Fibroblast of skin of abdomen (primary cell): ENCODE measurements at places on chromosomes 4 and X.

GRCh38 chr4:171676555-171677215, 136.5 kb upstream of the GALNTL6 start:
- no peak for DNase-seq

DNA sequence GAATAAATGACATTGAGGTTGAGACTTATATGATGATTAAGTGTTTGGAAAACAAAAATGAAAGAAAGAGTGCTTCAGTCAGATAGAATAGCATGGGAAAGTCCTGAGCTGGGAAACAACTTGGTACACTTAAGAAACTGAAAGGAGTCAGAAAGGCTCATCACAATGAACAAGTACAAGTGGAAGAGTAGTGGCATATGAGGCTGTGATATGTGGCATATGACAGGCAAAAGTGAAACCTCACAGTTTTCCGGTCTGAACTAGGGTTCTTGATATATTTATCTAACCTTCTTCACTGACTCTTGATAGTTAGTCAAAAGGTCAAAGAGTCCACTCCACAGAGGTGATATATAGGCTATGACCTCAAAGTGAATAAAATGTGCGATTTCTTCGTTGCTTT, 537.1 kb upstream of the CXorf51A start:
- DNase-seq = no peak

DNA sequence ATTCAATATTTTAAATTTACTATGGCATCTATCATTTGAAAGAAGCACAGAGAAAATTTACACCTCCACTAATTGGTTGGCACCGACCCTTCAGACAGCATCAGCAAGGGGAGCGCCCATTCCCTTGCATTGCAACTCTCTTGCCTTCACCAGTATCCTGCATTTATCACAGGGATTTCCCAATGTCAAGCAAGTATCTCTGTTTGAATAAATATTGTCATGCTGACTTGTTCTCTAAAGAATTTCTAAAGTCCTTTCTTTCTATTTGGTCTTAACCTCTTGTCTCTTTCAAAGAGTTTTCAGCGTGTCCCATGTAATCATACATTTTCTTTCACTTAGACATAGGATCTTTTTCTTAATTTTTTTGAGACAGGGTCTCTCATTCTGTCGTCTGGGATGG, 10.4 kb downstream of the DCTD start:
- no peak for DNase-seq

DNA sequence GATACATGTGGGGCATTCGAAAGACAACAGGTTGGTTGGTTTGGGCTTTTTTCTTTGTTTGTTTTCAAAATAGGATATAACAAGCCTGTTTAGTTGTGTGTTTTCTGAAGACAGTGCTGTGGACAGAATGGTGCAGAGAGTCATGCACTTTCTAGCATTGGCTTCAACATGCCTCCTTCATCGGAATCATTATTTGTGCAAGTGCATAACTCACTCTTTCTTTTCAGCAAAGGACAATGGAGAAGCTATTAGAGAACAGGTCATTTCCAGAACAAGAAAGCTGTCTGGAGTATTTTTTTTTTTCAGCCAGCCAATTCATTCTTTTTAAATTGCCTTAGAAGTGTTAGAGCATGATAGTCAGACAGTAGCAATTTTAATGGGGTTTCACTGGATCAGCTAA, 225.8 kb downstream of the STK32B start:
- no peak for DNase-seq

GRCh38 chr4:125489952-125490690, 175.4 kb downstream of the FAT4 start:
- DNase-seq = no peak

- DNase-seq = no peak
These were observed 15.1 kb downstream of the PALLD start for GRCh38 chr4:168511780-168512489.

GRCh38 chr4:115249808-115250207, 136.4 kb upstream of the NDST4 start:
- no peak for DNase-seq

GRCh38 chr4:124144238-124144654, 568.3 kb downstream of the ANKRD50 start:
- DNase-seq = no peak

DNA sequence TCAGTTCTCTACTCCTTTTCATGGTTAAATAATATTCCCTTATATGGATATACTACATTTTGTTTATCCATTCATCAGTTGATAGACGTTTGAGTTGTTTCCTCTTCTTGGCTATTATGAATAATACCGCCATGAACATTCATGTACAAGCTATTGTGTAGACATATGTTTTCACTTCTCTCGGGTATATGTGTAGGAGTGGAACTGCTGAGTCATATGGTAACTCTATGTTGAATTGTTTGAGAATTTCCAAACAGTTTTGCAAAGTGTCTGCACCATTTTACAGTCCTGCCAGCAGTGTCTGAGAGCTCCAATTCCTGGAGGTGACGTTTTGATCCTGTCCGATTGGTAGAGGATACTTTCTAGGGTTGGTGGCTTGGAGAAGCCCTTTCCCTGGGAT, 23.6 kb downstream of the PLAC1 start:
- DNase-seq = peak; percentile 89

GRCh38 chr4:94486372-94486801, 34.6 kb downstream of the PDLIM5 start:
- peak; percentile 25 for DNase-seq

- DNase-seq = no peak
These were observed 27.8 kb upstream of the ACSL4 start for GRCh38 chrX:109760922-109761250.

DNA sequence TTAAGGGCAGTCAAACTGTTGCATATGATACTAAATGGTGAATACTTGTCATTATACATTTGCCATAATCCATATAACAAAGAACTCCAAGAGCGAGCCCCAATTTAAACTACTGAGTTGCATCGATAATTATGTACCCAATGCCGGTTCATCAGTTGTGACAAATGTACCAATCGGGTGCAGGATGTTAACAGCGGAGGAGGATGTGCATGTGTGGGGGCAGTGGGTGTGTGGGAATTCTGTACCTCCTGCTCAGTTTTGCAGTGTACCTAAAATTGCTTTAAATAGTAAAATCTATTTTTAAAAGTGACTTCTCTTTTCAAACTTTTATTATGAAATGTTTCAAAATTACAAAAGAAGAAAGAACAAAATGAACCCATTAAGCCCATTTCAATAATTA, 20.8 kb upstream of the CDS1 start:
- no peak for DNase-seq

DNA sequence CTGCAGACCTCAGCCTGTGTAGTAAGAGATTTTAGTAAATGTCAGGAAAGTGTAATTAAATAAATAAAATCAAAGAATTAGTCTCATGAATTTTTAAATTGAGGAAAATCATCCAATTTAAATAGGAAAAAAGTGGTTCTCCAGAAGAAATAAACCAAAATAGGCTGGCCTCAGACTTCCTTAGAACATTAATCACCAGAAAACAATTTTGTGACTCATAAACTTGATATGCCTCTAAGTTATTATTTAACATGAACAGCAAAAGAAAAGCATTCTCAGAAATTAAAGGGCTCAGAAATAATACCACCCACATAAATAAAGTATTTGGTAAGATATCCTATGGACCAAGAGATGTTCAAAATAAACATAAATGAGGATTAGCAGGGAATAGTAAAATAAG, 14.3 kb downstream of the FAM47B start:
- DNase-seq = peak; percentile 53

DNA sequence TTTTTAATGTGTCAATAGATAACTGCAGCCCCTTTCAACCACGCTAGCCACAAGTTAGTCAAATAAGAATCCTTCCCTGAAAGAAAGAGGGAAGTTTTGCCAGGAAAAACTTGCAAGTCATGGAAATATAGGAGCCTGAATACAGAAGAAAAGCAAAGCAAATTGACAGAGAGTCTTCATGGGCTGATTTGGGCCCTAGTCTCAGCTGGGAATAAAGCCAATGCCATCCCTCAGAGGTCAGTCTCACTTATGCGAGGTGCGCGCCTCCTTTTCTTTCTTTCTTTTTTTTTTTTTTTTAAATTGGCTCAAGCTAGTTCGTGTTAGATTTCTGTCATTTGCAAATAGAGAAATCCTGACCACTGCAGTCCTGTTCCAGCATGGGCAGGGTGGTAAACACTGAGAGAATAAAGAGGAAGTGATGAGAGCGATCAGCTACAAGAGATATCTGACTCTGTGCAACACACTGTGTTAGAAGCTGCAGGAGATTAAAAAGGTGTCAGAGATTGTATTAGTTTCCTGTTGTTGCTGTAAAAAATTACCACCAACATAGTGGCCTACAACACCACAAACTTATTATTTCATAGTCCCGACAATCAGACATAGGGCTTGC, 299.7 kb downstream of the LDB2 start:
- no peak for DNase-seq

- DNase-seq = no peak
These were observed 34.0 kb upstream of the FMR1 start for GRCh38 chrX:147877726-147878125.

DNA sequence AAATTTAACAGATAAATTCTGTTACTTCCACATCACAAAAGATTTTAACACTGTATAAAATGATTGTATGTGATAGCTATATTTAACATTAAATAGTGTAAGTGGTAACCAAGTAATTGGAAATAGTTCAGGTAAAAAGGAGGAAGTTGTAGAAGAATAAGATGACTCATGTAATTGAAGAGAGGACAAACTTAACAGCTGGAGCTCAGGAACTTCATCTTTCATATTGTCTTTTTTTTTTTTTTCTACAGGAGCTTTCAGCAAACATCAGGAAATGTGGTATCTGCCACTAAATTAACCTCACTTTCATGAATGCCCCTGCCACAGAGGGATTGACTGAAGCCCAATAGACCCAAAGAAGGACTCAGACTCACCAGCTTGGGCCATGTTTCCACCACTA, 188.4 kb upstream of the VEGFC start:
- no peak for DNase-seq

DNA sequence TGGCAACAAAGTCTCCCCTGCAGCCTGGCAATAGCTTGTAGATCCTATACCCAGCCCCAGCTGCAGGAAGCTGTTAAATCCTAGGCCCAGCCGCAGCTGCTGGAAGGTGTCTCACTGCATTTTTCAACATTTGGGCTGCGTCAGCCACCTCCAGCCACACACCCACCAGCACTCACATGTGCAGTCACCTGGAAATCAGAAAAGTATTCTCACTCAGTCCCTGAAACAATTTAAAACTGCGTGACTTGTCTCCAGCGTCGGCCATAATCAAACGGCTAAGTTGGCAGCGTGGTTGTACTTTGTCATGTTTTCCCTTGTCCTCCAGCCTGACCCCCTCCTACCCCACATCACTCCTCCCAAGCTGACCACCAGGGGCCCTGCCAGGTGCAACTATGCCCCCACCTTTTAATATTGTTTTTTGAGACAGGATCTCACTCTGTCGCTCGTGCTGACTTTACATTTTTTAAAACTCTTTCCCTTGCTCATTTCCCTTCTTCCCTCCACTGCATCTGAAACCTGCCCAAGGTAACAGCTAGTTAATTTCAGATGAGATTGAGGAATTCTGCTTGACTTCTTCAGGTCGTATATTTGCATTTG, 97.2 kb upstream of the FRG1 start:
- DNase-seq = no peak

DNA sequence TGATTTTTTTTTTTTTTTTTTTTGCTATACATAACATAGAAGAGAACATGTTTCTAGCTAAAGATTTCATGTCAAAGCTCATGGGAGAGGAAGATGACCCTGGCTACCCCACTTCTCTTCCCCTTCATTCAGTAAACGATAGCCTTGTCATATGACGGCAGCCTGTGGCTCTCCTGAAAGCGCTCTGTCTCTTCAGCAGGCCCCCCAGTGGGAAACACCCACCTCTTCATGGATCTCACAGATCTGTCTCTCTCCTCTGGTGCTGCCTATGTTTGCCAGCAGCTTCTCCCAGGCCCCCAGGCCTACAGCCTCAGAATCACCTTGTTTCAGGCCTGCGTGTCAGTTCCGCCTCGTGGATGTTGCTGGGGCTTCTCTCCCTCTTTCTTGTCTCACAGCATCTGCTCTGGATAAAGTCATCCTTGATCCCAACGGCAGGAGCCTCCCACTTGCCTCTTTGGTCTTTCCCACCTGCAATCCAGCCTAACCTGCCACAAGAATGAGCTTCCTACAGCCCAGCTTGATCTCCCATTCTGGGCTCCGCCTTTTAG, 34.6 kb downstream of the RHOH start:
- no peak for DNase-seq

DNA sequence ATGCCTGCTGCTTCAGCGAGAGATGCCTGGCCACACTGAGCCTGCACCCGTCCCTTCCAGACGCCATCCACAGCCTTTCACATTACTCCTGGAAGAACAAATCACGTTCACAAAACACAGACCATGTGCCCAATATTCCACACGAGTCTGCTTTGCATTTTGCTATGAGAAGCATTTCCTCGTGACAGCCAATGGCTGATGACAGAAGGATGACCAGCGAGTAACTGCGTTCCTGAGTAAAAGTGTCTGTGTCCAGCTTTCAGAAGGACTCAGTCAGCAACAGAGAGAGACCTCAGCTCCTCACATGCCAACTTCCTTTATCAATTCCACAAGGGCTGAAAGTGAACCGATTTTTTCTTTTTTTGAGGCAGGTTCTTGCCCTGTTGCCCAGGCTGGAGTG, 19.5 kb downstream of the NAT8L start:
- no peak for DNase-seq

GRCh38 chr4:53055716-53056403, 193.7 kb downstream of the RASL11B start:
- no peak for DNase-seq

DNA sequence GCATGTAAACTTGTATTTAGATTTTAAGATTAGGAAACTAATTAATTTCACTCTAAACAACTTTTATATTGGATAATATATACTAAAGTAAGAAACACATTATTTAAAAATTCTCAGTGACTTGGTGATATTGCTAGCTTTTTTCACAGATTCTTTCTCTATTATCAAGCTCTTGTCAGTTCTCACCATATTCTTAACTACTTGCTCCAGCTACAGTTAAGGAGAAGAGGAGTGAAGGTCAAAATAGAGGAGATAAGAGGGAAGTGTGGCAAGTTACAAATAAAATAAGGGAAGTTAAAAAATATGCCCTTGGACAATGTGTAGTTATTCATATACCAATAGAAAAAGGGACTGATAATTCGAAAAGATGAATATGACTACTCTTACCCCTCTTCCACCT, 34.7 kb upstream of the NAF1 start:
- no peak for DNase-seq

- peak; percentile 87 for DNase-seq
These were observed 102.7 kb upstream of the SORBS2 start for GRCh38 chr4:185914583-185915199.

GRCh38 chrX:9037296-9037695, 3.4 kb upstream of the FAM9B start:
- DNase-seq = no peak

DNA sequence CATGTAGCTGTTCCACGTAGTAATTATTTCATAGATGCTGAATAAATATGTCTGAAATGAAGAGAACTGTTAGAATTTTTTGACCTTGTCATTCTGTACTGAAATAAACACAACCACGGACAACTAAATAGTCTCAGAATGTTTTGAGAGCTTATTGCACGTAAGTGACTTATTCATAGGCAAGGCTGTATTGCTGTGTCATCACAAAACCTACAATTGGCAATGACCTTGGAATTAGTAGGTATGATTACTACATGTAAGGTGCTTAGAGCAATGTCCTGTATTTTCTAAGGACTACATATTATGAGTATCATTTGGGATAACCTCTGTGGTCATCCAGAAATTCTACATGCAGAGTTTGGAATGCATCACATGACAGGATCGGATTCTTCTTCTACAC, 237.2 kb upstream of the PUDP start:
- DNase-seq = no peak
